Effector CD4-positive, alpha-beta T cell (primary cell): ENCODE measurements at places on chromosomes 3 and 15.
A peak's percentile ranks its signal among the peaks of the same experiment; 100 is the strongest.

GRCh38 chr3:74621581-74621980 lies 7.1 kb upstream of the CNTN3 start:
- DNase-seq = no peak

DNA sequence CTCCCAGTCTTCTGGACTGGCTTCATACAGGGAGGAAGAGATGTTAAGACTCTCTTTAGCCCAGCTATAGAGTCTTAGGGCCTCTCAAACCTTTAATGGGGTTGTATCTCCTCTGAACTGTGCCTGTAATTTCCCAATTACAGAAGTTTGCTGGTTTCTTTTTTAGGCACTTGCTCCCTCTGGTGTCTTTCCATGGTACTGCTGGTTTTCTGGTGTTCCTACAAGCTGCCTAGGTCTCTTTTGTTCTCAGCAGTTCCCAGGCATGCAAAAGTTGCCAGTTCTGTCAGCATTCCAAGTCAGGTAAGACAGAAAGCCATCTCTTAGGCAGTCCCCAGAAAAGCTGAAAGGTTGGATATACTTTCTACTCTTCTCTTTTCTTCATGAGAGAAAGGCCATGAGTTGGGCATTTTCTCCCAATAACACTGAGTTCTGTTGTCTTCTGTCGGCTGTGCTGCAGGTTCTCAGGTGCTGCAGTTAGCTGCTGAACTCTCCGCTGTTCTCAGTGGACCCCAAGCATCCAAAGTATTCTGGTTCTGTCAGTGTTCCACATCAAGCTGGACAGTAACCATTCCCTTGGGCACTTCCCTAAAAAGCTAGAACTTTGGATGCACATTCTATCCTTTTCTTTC lies 54.4 kb upstream of the EHHADH start:
- peak; percentile 17 for DNase-seq

- DNase-seq = no peak
These were observed 16.8 kb downstream of the RFT1 start for GRCh38 chr3:53113293-53114010.

- no peak for DNase-seq
These were observed 27.8 kb upstream of the SPTBN5 start for GRCh38 chr15:41921639-41922038.

- no peak for DNase-seq
These were observed 46.2 kb upstream of the SEC22A start for GRCh38 chr3:123155471-123156011.

DNA sequence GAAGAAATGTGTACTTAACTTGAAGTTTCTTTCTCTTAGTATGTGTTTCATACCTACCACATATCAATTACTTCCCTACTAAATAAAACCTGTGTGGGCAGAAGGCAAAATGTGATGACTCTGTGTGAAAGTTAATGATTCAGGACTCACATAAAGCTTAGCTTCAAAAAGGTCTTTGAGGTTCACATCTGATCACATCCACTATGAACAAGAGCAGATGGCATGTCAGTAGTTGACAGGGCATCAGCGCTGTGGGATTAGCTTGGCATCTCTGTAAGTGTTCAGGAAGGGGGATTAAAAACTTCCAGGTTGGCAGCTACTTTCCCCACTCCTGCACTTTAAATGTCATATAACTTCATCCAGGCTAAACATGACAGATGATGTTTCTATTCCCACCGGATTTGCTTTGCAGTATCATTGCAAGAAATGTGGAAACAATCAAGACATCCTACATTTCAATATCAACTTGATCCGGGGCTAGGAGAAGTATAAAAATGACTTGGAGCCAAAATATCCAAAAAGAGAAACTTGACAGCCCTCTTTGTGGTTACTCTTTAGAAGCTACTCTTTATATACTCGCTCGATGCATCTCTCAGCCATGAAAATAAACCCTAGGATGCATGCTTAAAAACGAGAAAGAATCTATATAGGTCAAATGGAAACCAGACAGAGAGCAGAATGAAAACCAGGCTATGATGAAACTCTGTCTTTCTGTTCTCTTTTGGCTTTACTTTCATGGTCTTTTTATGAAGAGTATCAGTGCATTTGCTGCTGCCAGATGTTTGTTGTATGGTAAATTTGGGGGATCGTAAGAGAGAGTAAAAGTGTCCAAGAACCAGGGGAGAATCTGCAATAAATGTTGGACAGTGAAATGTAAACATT lies 273.1 kb upstream of the ALCAM start:
- no peak for DNase-seq

DNA sequence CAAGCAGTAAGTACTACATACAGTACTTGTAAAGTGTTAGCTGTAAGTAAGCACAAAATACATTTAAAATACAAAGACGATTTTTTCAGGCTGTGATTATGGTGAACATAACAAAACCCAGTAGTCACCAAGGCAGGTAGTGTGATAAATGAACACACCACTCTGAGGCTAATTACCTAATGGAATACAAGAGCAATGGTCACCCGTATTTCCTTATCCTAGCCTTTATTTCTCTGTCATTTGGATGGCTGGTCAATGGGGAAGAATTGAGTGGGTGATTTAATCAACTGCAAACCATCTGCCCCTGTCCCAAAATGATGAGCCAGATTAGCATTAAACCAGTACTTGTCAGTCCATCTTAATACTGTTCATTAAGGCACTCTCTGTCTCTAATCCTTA lies 89.2 kb upstream of the CGNL1 start:
- DNase-seq = no peak

DNA sequence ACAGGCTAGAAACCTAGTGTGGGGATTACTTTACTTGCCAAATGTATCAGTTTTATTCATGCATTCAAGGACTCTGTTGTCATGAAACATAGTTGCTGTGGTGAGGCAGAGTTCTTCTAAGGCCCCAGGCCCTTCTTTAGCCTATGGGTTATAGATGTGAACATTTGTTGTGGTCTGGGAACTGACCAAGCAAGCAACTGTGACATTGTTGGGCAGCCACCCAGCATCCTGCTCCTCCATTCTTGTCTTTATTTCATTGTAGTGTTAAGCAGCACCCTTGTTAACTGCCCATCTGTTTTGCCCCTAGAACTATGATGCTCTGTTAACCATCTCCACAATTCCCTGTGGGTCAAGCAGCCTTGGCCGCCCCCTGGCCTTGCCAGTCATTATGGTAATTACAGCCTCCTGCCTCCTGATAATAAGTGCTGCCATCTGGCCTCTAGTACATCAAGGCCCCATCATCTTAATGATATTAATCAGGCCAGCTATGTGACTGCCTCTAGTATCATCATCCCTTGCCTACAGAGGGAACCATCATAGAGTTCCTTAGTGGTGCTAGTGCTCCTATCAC lies 12.2 kb upstream of the IFT57 start:
- DNase-seq = no peak

DNA sequence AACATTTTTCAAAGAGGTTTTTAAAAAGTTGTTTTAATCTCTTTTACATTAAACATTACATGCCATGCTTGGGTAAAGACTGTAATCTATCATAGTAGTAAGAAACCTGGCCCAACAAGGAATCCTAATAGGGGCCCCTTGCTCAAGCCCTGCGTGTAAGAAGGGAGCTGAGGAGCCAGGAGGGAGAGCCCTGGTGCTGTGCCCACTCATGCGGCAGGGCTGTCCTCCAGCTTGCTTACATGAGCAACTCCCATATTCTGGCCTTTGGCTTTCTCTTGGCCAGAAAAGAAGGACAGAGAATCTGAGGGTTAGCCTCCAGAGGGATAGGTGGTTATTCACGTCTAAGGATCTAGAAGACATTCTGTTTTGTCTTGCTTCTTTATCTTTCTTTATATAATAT lies 49.8 kb downstream of the KBTBD12 start:
- DNase-seq = no peak

DNA sequence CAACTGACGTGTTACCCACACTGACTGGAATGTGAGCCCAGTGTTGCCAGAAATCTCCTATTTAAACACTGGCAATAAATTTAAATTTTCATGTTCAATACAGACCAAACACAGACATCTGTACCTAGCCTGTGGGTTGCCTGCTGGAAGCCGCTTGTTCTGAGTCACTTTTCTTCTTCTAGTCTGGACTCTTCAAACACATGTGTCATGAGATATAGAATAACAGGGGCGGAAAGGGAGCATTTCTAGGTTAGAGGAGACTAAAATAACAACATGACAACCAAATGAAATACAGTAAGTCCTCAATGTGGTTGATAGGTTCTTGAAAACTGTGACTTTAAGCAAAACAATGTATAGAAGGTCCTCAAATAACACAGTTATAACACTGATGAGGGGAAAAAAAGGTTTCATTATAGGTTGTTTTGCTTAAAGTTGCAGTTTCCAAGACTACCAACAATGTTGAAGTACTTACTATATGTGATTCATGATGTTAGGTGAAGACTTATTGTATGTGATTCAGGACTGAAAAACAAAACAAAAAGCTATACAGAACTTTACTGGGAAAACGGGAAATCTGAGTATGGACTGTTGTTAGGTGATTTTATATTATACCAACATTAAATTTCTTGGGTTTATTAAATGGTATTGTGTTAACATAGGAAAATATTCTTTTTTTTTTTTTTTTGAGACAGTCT lies 63.1 kb downstream of the PRKAR2A start:
- no peak for DNase-seq

DNA sequence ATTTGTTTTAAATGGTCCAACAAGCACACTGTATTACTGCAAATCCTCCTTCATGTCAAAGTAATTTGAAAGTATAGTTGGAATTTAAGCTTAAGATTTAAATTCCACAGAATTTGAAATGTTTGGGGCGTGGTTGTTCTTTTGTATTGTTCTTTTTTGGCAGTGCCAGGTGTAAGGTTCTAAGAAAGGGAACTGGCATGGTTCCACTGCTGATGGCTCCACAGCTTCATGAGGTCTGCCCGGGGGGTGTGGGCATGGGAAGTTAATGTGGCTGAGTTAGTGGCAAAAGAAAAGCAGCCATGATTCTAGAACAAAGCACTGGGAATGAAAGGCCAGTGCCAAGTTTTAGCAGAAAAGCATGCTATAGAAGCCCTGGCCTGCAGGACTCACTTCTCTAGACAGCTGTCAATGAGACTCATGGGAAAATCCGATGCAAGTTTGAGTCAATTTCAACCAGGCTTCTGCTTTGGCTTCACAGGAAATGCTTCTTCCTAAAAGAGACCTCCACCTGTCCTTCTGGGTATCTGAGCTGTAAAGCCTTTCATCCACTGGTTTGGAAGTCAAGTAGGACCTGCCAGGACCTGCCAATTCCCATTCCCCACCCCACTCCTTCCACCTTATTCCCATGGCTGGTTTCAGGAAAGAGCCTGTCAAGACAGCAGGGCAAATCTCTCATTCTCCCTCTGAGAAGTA lies 18.9 kb downstream of the CDCP1 start:
- DNase-seq = no peak

GRCh38 chr15:45866616-45867015 lies 231.8 kb downstream of the SQOR start:
- DNase-seq = no peak

- DNase-seq = no peak
These were observed 218.5 kb upstream of the CMC1 start for GRCh38 chr3:28022916-28023315.

GRCh38 chr15:101568821-101569555 lies 79.5 kb upstream of the PCSK6 start:
- no peak for DNase-seq
